ENCODE measurements at places on chromosomes 1 and 21.

- peak; percentile 11 for DNase-seq
Observed at GRCh38 chr1:51569284-51570062, 47.4 kb upstream of the OSBPL9 start.

DNA sequence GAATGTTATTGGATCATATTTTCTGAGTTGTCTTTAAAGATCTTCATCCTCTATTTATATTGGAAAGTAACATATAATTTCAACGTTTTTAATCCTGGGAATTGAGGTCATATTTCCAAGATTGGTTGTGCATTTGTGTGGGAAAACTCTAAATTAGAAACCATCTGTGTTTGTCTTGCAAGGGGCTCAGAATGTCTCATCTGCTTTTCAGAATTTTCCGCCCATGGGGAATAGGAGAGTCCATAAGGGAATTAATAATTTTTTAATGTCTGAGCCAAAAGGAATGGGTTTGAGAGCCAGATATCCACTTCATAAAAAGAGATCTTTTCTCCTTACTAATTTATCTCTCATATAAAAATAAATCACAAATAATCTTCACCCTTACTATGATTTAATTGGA is 84.8 kb upstream of the MAP1LC3C start:
- DNase-seq = no peak

GRCh38 chr1:200231787-200232231 is 178.0 kb downstream of the ZNF281 start:
- DNase-seq = no peak

DNA sequence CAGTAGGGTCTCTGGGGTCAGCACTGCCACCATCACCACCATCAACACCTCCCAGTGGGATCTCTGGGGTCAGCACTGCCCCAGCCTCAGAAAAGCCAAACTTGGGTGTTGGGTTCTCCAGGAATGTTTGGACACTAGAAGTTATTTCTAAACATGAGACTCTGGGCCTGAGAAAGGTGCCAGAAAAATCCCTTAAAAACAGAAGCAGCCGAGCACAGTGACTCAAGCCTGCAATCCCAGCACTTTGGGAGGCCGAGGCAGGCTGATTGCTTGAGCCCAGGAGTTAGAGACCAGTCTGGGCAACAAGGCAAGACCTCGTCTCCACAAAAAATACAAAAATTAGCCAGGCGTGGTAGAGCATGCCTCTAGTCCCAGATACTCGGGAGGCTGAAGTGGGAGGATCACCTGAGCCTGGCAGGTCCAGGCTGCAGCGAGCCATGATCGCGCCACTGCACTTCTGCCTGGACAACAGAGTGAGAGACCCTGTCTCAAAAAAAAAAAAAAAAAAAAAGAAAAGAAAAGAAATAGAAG is 470 bp downstream of the PTAFR start:
- no peak for DNase-seq

DNA sequence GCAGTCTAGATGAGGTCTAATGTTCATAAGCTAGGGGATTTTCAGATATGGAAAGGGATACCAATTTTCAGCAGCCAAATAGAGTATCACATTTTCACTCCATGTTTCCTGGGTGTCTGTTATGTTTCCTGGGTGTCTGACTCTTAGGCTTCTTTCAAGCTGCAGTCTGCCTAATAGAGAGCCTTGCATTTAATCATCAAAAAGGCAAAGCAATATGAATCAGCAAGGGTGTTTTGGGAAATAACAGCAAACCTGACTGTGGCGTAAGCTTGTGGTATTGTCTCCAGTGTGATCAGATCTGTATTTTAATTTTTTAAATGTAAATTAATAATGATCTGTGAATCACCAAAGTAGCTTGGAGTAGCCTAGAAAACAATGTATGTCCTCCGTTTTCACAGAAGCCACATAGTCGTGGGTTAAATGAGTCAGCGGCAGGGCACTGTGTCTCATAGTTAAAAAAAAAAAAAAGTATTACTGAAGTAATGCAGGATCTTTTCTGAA is 10.4 kb downstream of the LGALS8 start:
- DNase-seq = no peak

All from T-helper 2 cell (primary cell).